ENCODE measurements at places on chromosomes 5 and 9.
A peak's percentile ranks its signal among the peaks of the same experiment; 100 is the strongest.

- no peak for DNase-seq
Measured at GRCh38 chr5:61621202-61621650, 289.2 kb downstream of the ZSWIM6 start.

DNA sequence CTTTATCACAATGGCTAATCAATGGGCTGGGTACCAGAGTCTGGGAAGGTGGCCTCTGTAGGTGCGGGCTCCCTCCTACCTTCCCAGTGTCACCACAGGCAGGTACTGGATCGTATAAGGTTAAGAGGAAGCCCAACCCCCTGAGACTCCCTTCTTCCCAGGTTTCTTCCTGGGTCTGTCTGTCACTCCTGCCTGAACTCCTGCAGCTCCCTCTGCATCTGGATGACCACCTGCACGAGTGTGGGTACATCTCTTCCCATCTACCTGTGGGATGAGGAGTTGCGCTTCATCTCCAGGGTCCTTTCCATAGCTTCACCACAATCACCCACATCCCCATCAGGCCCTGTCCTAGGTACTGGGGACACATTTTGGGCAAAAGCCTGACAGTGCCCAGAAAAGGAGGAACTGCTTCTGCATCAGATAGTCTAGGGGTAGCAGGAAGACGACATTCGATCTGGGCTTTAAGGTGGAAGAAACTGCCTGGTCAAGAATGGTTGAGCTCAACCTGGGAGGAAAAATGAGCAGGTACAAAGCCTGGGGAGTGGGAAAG lies 112.2 kb upstream of the ALDH1B1 start:
- DNase-seq: no peak

- DNase-seq: no peak
Measured at GRCh38 chr9:6428940-6429889, 16.2 kb downstream of the UHRF2 start.

GRCh38 chr5:28685794-28686193 lies 1647.4 kb upstream of the CDH9 start:
- DNase-seq: no peak

DNA sequence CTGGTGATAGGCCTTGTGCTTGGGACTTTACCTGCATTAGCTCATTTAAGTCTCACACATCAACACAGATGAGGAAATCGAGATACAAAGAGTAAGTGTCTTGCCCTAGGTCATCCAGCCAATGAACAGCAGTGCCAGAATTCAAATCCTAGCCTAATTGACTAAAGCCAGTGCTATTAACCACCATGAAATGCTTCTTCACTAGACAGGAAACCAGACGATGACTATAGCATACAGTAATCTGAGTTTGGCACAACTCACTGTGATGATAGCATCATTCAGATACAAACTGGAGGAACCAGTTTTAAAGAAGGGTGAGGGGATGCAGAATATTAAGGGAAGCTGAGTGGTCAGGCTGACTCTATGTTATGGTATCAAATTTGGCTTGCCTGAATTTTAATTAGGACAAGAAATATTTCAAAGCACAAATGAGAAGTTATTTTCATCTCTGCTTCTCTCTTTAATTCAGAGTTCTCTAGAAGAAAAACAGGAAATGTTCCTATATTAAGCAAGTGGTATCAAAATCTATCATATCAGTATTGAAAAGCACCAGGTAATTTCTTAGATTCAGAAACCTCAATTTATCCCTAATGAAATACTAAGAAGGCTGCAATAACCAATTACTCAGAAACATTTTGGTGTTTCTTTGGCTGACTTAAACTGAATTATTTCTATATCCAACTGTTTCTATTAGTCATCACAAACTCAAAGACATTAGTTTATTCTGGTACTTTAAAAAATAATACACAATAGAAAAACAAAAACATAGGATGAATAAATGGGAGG lies 147.0 kb upstream of the RASA1 start:
- no peak for DNase-seq

- DNase-seq: no peak
Measured at GRCh38 chr5:158525663-158526062, 574.1 kb downstream of the EBF1 start.

DNA sequence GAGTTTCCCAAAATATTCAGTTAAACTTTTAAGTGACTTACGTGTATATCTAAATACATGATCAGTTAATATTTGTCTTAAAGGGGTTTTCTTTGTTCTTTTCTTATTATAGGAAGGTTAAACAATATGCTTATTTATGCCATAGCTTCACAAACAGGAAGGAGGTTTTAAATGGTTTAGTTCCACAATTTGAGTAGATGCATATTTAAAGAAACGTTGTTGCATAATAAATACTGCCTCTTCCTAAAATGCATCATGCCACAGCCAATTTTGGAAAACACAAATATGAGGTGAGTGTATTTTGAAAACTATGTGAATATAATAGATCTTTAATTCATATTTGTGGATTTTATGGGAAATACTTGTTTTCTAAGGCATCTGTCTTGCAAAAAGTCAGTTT lies 2.5 kb upstream of the ADRB2 start:
- no peak for DNase-seq

GRCh38 chr9:23243523-23243922 lies 582.5 kb downstream of the ELAVL2 start:
- no peak for DNase-seq

- peak; percentile 97 for DNase-seq
Measured at GRCh38 chr5:139774980-139775661, 20.5 kb upstream of the PSD2 start.

DNA sequence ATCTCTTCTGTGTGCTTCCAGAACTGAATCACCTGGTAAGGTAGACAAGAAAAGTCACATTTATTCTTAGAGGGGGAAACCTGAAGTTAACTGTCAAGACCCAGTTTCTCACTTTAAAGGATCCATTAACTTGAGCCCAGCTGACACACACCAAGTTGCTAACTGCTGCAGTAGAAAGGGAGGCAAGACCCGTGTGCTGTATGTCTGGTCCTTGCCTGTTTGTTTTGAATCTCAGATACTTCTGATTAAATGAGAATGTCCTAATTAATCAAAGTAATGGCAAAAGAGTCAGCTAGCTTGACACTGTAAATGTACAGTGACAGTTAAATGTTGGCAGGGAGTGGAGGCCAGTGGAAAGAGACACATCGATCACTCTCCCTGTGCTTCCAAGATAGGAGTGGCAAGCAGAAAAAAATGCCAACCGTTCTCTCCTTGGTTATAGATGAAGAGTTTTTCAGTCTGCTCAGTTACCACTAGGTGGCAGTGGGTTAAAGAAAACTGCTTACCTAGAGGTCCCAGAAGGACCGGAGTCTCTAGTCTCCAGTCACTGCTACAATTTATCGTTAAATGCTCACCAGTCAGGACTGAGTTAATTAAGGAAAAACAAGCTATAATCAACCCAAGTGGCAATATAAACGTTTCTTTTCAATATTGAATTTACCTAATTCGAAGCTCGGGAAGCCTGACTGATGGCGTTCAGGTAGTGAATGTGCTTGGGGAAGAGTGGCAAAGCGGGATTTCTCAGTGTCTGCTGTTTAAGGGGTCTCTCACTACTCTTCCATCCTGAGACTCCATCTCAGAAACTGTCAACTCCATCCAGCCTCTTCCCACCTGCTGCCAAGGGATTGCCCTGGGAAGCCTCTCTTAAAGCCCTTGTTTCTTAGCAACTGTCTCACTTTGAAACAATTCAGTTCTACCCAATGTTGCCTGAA lies 18.4 kb downstream of the LSM11 start:
- no peak for DNase-seq

DNA sequence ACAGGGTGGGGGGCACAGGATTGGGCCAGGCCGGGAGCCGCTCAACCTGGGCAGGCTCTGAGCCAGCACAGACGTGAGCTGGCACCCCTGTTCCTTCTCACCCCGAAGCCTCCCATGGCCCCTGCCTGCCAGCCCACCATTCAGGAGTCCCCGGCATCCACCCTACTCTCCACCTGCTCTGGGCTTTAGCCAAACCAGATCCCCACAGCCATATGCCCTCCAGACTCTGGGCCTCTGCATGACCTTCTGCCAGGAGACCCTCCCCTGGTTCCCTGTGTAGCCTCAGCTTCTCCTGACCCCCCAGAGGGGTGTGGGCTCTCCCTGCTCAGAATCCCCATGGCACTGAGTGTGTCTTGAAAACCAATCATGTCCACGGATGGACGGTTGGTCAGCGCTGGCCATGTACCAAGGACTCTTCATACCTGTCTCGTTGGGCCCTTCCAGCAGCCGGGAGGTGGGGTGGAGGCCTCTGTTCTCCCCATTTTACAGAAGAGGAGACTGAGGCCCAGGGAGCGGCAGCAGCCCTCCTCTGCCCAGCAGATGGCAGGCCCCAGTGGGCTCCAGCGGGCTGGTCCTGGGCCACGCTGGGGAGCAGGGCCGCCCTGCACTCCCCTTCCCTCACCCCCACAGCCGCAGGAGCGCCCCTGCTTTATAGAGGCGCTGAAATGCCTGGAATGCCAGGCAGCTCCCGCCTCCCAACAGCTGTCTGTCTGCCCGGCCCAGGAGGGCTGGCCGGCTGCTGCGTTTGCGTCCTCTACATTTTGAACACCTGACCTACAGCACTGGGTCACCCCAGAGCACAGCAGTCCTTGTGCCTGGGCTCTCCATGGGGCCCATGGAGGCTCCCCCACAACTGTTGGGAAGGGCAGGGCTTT lies 3.5 kb upstream of the MYMK start:
- DNase-seq: no peak

- DNase-seq: no peak
Measured at GRCh38 chr9:134385915-134386314, 59.7 kb downstream of the RXRA start.

DNA sequence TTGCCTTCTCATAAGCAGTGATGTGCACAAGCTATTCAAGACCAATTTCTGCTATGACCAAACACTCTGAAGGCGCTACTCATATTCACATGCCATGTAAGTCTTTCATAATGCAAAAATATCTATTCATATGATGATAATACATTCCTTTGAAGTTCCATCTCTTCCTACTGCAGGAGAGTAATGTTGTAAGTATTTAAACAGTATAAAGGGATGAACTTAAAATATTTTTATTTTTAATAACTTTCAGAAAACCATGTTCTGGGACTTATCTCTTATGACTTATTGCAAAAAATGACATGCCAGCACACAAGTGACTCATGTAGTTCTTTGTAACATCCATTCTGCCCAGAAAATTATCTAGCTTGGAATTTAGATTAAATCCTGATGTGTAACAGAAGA lies 376.4 kb downstream of the KCTD16 start:
- no peak for DNase-seq

- no peak for DNase-seq
Measured at GRCh38 chr5:120779674-120780073, 315.6 kb downstream of the PRR16 start.

DNA sequence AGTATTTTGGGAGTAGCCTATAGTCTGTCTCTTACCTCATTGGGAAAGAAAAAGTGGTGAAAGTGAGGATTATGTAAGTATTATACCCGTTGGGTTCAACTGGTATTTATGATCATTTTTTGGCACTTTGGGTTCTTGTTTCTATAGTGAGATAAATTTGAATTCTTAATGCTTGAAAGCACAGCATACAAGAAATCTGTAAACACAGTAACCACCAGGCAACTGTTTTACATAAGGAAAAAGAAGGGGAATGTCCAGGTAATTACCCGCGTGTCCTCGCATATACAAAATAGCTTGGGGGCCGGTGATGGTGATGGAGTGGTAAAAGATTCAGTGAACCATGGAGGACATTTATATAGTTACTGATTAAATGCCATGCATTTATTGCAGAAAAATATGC lies 60.5 kb downstream of the BASP1 start:
- no peak for DNase-seq

GRCh38 chr5:40022057-40022456 lies 597.3 kb upstream of the DAB2 start:
- DNase-seq: no peak

- no peak for DNase-seq
Measured at GRCh38 chr5:76479973-76480667, 77.0 kb downstream of the IQGAP2 start.

GRCh38 chr5:141812512-141812911 lies 65.7 kb downstream of the PCDH1 start:
- no peak for DNase-seq

DNA sequence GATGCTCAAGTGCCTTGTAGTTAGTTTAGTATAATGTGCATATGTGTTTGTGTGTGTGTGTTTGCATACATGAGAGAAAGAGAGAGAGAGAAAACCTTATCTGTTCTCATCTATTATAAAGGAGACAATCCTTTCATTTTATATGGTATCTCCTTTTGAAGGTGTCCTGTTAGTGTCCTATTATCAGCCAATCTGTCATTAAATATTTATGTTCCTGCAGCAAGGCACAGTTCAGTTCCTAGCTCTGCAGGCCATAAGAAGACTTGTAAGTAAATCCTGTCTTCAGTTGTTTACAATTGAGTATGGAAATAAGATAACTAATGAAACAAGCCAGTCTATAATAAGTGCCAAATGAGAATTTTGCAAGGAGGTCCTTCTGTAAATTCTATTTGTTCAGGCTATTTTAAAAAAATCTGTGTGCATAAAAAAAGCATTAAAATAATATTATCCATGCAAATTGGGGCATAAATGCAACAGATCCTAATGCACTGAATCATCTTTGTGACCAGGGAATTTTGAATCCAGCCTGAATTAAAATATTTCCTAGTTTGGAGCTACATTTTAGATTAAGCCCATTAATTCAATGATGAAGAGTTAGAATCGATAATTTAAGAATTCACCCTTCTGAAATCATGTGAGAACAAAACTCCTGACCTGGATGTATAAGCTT lies 18.1 kb downstream of the MAP1B start:
- no peak for DNase-seq

DNA sequence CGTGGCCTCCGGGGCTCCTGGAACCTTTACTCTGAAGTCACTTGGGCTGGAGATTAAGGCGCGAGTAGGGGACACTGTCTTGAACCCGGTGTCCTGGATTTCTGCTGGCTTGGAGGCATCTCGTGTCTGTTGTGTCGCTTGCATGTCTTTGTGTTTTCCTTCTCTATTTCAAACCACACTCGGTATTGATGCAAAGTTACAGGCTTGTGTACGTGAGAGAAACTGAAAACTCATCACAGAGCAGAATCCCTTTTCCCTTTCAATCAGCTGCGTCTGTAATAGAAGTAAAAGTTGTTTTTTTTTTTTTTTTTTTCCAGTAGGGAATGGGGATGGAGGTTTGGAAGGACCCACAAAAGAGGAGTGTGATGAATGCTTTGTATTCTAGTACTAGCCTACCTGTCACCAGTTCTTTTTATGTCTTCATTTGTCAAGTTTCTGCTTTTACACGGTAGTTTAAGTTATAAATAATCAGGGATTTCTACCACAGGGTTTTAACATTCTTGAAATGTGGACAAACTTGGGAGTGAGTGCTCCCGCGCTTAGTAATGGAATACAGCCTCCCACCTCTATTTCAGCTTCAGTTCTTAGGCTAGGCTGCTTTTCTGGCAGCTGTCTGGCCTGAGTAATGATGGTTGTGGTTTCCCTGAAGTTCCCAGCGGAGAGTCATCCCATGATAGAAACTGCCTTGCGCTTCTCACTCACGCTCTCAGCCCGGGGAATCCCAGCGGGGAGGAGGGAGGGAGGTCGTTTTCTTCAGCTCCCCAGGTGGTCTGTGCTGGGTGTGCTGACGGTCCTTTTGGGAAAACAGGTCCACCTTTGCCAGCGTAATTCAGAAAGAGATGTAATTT lies 763 bp downstream of the TJP2 start:
- DNase-seq: peak; percentile 58

Data from glutamatergic neuron (in vitro differentiated cells).